ENCODE measurements at places on chromosomes 1 and 21.

DNA sequence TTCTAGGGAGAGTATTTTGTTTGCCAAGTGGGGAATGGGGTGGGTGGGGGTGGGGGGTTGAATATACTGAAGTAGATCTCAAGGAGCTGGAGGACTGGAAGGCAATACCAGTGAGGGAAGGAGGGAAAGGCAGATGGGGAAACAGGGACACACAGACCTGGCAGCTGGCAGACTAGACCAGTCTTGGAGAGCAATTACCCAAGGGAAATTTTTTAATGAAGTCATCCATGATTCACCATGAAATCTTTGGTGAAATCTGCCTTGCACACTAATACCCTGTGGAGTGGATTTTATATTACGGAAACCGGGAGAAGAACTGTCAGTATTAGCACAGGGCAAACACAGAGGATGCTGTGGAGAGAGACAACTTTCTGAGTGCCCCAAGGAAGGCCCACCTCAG is 29.7 kb upstream of the MARK1 start:
- DNase-seq, result no peak

DNA sequence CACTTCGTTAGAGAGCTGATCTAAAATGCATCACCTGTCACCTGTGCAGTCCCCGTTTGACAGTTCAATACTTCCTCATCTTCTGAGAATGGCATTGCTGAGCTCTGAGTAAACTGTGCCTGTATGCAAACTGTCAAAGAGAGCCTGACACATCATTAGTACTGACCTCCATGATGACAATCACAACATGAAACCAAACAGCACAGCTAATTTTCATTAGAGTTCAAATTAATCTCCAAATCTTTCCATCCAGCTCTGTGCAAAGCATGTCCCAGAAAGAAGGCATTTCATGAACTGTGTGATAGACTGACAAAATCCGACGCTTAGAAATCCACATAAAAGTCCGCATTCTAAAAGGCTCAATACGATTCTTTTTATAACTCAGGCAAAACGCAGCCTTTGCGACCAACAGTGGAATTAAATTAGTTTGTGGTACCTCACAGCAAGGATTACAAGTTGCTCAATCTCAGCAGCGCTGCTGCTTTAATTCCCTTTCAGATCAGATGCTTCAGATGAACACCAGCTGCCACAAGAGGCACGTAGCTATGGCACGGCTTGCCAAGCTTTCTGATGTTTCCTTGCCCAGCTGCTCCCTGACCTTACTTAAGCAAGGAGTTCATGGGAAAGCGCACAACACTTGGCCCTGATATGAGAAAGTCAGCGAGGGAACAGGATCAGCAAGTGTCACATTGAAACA is 765.5 kb upstream of the PRMT6 start:
- no peak for DNase-seq

- peak; percentile 18 for DNase-seq
Measured at GRCh38 chr1:76668046-76668445, 199.2 kb upstream of the ST6GALNAC5 start.

DNA sequence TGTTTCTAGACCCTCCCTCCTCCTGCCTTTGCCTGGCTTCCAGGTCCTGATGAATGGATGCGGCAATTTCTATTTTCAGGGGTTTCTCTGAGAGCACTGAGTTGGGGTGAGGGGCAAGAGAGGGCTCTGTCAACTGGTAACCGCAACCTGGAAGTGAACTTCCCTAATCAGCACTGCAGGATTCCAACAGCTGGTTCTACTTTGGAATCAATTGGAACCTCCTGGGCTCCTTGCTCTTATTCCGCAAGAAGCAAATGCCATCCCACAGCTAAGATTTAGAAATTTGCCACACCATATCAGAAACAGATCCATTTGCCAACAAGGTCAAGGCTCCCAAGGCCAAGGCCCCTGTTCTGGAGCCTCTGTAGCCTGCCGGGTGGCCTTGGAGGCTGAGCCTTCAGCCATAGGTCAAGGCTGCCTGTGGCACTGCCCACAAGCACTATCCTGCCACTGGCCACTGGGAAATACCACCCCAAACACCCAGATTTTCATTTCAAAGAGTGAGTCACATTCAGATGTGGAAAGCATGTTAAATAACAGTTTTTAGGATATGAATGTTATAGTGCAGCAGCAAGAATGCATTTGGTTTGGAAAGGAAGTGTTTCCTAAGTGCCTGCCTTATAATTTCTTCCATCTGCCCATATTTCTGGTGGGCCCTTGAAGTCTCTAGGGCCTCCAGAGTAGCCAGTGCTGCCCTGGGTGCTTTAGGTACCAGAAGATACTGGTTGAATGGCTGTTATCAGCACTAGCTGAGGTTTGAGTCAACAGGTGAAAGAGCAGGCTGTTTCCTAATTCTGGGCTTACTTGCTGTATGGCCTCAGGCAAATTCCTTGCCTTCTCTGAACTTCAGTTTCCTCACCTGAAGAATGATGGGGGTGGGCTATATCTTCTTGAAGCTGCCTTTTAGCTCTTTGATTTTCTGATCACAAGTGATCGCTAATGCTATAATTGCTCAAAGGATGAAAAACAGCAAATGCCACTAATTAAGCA is 56.3 kb upstream of the JUN start:
- no peak for DNase-seq

DNA sequence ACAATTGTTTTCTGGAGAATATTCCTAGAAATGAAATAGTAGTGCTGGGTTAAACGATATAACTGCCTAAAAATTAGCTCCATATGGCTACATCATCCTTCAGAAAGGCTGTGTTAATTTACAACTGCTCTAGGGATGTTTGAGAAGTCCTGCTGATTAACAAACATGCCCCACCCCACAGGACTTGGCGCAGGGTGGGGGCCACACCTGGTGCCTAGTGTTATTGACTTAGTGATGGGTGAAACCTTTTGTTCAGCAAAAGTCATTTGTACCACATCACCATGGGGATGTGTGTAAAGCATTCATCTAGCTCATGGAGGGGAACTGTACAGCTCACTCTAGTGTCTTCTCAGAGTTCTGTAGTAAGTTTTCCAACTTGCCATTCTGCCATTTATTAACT is 492.8 kb downstream of the CAMTA1 start:
- no peak for DNase-seq

DNA sequence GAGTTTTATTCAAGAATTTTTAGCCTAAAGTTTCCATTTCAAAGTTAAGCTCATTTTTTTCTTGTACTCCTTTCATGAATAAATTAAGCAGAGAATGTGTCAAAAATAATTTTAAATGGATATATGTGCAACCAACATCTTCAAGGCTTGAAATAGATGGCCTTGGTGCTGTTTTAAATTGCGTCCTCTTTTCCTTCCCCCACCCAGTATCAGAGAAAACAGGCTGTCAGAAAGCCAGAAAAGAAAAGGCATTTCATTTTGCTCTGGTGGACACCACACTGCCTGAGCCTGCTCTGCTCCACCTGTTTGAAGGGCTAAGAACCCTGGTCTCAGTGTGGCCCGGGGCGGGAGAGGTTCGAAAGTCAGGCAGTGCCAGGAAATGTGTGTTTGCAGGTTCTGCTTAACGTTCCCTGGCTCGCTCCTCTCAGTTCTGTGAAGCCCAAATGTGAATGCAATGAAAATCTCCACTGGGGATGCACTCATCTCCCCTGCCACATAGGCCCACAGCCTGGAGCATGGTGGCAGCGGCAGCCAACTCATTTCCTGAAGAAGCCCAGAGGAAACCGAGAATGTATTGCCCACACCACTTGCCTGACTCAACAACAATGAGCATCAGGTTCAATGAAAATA is 134.4 kb downstream of the SDCCAG8 start:
- no peak for DNase-seq

GRCh38 chr1:5010656-5011055 is 356.2 kb downstream of the AJAP1 start:
- no peak for DNase-seq

- no peak for DNase-seq
Measured at GRCh38 chr1:33948291-33948690, 84.4 kb downstream of the HMGB4 start.

DNA sequence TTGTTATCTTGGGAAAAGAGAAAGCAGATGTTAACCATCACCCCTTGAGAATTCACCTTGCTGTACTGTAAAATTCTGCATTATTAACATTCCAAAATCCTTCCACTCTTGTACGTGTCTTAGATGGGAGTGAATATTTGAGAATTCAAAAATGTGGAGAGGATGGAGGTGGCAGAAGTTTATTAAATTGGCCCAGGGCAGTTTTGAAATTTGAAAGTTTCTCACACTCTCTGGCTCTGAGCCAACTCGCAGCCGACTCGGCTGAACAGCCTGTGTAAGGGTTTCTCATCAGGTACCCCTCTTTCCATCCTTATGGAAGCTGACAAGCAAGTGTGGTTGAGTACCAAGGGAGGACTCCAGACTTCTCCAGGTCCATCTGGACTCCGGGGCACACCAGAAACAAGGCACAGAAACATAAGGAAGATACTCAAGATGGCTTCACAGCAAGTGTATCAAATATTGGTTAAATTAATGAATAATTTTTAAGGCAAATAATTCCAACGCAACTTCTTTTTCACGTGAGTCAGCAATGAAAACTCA is 45.1 kb downstream of the RRAGC start:
- no peak for DNase-seq

GRCh38 chr1:203158960-203159665 is 16.5 kb downstream of the MYBPH start:
- DNase-seq, result no peak

GRCh38 chr1:156571261-156571852 is 1.0 kb downstream of the IQGAP3 start:
- DNase-seq, result no peak

GRCh38 chr1:25989440-25990234 is 8.2 kb downstream of the PAFAH2 start:
- DNase-seq, result no peak

DNA sequence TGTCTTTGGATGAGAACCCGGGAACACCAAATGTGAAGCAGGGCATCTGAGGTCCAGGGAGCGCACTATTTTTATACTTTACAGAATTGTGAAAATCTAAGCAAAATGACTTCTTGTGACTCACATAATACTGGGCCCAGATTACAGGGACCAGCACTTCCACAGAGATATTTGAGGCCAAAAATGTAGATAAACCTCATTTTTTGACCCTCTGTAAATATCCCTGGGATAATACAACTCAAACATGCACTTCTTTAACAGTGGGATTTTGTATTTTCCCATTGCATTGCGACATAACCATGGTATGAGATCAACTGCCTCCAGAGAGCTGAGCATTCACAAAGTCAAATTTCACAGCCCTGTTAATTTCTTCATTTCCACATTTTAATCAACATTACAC is 289.4 kb upstream of the ADGRL4 start:
- no peak for DNase-seq

DNA sequence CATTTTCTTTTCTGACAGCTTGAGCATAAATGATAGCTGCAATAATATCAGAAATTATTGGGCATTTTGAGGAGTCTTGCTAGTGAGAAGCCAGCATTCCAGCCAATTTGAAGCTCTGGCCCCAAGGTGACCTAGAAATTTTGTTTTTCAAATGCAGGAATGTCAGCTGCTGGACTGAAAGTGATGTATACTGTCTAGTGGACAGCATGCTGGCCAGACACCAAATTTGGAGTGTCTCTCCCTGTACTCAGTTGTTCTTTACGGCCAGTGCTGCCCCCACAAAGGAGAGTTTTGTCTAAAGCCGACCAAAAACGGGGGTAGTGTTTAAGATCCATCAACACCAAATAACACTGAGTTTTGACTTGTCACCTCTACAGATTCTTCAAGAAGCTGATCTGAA is 5.2 kb downstream of the RGS7 start:
- DNase-seq, result no peak

GRCh38 chr1:186494832-186495271 is 33.9 kb upstream of the PDC start:
- DNase-seq, result no peak

- DNase-seq, result no peak
Measured at GRCh38 chr1:116133696-116134475, 22.7 kb downstream of the MAB21L3 start.

DNA sequence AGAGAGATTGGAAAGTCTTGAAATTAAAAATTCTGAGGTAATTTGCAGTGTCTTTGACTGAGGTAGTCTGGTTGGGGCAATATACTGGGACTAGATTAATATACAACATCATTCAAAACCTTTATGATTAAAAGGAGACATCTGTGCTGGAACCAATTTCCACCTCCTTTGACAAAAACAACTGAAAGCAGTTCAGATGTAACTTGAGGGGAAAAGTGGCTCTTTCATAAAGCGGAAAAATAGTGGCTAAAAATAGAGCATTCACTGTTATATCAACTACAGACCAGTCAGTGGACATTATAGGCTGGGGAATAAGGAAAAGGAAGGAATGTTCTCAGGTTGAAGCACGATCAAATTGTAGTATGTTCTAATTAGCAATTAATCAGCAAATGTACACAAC is 635.9 kb downstream of the SMYD3 start:
- no peak for DNase-seq

- DNase-seq, result no peak
Measured at GRCh38 chr1:245060684-245061374, 94.0 kb upstream of the KIF26B start.

DNA sequence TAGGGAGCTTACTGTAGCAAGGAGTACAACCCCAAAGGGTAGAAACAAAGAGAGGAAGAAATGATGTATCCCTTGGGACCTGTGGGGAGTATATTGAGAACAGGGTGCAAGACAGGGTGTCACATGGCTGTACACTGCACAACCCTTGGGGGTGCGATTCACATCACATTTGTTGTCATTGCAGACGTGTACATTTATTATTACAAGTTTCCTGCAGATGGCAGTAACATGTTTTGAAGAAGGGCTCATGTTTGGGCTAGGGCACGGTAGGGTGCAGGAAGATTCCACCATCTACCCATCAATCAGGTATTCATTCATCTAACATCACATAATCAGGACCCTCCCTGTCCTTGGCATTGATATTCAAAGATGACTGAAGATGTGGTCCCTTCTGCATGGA is 62.5 kb downstream of the NDUFS5 start:
- DNase-seq, result no peak
